ENCODE measurements at places on chromosomes 16 and 17.

DNA sequence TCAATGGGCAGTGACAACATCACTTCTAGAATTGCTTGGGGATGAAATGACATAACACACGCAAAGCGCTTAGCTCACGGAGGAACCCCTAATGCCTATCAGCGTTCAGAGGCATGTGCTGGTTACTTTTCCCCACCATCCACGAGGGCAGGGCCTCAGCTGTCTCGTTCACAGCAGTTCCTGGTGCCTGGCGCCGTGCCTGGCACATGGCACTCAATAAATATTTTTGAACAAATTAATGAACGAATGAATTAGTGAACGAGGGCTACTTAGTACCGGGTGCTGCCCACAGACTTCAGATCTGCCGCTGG is 14.1 kb upstream of the CIBAR2 start:
- no peak for DNase-seq

DNA sequence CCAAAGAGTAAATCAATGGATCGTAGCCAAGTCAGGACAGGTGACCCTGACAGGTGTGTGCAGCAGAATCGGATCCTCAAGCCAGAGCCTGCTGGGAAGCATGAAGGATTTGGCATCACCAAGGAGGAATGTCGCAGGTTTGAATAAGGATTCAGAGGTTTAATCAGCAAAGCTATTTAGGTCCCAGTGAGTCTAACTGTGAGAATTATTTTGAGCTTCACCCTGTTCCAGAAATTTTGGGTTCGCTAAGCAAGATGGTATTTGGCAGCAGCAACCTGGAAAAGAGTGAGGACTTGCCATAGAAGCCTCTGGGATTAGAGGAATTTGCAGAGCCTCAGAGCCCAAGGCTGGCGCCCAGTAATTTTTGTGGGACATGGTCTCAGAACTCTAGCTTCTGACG is 173.0 kb downstream of the CCDC182 start:
- DNase-seq, result peak; percentile 84

DNA sequence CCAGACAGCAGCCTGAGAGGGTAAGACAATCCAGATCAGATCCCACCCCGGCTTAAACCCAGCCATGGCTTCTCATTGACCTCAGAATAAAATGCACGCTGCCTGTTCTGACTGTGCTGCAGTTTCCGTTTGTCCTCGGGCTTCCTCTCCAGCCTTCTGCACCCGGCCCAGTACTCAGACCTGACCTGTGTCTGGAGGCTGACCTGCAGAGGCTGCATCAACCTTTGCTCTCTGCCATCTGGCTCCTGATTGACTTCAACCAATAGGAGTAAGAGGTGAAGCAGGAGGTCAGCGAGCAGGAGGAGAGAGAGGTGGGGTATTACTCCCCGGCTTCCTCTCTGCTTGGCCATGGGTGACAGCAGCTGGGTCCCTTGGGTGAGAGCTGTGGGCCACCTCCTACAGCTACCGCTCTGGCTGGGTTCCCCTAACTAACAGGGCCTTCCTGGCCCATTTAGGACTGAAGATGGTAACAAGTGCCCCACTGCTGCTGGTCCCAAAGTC is 46.7 kb downstream of the C16orf82 start:
- DNase-seq, result no peak

DNA sequence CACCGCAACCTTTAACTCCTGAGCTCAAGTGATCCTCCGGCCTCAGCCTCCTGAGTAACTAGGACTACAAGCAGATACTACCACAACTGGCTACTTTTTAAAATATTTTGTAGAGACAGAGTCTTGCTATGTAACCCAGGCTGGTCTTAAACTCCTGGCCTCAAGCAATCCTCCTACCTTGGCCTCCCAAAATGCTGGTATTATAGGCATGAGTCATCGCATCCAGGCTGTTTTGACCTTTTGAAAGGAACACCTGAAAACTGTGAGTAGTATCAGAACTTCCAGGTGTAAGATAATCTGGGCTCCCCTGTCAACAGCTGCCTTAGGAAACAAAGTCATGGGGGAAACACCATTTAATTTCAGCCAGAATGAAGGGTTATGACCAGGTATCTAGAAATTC is 77.5 kb downstream of the CYTH1 start:
- no peak for DNase-seq

DNA sequence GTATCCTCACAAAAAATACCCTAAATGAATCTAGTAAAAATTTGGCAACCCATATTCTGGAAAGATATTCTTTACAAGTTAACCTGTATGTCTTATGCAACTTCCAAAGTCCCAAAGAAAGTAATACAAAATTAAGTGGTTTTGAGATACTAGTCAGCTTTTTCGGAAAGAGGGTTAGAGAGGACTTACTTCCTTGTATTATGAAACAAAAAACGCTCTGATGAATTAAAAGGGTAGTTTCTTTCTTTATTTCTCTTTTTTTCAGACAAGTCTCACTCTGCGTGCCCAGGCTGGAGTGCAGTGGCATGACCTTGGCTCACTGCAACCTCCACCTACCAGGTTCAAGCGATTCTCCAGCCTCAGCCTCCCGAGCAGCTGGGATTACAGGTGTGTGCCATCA is 51.6 kb downstream of the KANSL1 start:
- DNase-seq, result no peak

DNA sequence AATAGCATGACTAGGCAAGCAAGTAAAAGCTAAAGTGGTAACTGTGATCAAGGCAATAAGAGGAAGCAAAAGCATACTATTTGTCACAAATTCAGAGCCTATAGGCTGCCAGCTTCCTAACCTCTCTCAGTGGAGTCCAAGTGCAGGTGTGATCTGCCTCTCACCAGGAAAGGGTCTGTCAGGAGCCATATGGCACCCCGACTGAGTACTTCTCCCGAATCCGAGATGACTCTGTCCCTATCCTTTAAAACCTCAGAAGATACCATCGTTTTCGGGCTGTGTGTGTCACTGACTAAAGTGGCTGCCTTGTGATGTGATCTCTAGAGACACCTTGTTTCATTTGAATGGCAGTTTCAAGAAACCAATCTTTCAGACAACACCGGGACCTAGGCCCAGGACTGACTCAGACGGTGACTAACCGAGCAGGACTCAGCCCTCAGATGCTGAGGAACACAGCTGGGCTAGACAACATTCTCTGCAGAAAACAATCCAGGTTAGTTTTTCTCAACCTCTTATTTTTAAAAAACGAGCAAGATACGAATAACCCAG is 63.6 kb downstream of the SMG6 start:
- DNase-seq, result no peak

DNA sequence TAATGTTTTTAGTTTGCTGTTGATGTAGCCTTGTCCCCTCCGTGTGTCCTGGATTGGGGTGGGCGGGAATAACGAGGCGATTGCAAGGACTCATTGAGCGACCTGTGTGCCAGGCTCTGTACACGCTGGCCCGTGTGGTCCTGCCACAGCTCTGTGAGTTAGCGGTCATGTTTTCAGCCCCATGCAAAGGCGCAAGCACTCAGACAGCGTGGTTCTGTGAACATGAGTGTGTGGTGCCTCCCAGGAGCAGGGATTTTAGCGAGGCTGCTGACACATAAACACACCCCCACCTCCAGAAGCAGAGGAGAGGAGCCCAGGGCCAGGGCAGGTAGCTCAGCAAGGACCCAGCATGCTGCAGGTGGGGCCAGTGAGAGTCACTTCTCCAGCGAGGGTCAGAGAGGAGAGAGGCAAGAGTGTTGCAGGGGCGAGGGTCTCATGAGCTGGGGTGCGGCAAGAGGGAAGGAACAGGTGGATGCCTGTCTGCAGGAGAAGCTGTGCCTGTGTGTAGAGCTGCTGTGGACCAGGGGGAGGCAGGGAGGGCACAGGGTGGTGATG is 115.3 kb downstream of the OR1D5 start:
- DNase-seq, result no peak

GRCh38 chr17:60146206-60146605 is 3.6 kb upstream of the CA4 start:
- DNase-seq, result no peak

DNA sequence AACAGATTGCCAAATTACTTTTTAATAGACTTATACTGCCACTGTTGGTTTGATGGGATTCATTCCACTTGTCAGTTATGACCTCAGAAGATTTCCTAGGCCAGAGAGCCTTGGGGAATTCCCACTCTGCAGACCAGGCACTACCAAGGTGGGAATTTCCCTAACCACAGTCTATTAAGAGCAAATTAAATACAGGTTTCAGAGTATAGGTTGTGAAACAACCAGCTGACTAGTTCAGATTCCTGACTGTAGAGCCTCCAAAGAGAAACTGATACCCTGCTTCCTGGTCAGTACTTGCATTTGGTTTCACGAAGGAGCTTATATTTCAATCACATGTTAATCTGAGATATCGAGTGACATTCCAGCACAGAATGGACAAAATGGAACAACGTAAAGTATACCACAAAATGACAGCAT is 186.5 kb downstream of the STX8 start:
- no peak for DNase-seq

DNA sequence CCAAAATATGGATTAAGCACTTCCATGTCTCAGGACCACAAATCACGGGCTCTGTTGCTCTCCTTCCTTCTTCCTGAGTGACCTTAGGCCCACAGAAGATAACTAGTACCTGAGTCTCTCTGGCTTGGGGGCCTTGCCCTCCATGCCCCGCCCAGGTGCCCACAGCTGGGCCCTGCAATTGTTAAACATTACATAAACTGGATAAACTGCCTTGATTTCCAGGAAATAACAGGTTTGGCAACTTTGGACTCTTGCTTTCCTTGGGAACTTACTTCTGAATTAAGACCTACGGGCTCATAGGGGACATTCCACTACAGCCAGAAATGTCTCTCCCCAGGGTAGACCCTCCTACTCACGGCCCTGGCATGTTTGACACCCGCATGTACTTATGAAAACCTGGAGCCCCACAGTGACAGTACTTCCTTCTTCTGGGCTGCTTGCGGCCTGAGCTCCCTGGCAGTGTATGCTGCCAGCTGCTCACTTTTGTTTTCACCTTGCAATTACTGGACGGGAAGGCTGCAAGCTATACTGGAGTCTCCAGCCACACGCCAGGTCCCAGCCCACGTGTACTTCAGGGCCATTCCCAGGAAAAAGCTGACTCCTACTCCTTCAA is 2.3 kb upstream of the UBALD2 start:
- DNase-seq, result no peak

DNA sequence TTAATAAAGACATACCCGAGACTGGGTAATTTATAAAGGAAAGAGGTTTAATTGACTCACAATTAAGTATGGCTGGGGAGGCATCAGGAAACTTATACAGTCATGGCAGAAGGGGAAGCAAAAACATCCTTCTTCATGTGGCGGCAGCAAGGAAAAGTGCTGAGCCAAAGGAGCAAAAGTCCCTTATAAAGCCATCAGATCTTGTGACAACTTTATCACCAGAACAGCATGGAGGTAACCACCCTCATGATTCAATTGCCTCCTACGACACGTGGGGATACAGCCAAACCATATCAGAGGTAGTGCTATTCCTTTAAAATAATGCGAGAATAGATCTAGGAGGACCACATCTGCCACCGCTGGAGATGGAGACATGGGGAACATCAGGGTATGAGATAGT is 9.0 kb downstream of the C16orf54 start:
- DNase-seq, result no peak

- DNase-seq, result no peak
Observed at GRCh38 chr17:64016231-64016784, 4.1 kb downstream of the ICAM2 start.

DNA sequence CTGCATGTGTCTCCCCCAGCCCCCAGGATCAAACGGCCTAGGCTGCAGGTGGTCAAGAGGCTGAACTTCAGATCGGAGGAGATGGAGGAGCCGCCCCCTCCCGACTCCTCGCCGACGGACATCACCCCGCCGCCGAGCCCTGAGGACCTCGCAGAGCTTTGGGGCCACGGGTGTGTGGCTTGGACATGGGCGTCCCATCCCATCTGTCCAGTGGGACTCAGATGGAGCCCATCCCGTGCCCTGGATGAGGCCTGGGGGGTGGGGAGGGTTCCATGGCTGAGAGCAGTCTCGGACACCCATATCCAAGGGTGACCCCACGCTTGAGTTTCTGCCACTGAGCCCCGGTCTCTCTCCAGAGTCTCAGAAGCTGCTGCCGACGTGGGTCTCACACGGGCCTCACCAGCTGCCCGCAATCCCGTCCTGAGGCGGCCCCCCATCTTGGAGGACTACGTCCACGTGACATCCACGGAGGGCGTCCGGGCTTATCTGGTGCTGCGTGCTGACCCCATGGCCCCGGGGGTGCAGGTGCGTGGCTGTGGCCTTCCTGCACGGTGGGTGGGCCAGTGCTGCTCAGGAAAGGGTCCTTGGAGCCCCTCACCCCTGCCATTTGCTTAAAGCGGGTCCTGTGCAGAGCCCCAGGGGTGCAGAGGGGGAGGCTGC is 901 bp downstream of the CHTF18 start:
- DNase-seq, result no peak

GRCh38 chr17:75036643-75037268 is 10.0 kb downstream of the ATP5PD start:
- DNase-seq, result no peak

DNA sequence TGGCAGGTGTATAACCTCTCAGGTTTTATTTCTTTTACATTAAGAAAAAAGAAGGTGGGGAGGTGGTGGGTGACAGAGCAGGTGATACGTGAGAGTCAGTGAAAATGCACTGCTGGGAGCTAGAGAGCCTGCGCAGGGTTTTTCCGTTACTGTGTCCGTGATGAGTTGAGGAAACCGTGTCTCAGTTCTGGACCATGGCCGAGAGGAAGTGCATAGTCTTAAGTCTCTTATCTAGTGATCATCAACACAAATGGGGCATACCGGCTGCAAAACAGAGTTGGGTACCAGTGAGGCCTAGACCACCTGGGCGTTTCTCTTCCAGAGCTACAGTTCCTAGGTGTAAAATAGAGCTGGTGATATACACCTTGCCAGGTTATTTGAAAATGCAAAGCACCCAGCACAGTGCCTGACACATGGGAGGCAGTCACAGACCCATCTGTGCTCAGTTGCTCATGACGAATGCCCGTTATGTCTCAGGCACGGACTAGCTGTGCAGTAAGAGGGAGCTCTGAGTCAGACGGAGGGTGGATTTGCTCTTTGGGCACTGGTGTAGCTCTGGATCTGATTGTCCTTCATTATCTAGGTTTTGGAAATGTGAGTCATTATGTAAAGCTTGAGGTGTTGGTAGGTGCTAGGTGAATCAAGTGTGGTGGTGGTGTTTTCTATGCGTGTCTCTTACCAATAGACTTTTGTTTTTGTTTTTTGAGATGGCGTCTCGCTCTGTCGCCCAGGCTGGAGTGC is 60.9 kb downstream of the RPTOR start:
- DNase-seq, result no peak
